Activated CD8-positive, alpha-beta memory T cell treated with anti-CD3 and anti-CD28 coated beads, Interleukin-2, amount 50 U/mL, for 4 hours (primary cell): ENCODE measurements at places on chromosomes 7 and 10.

- DNase-seq: no peak
Observed at GRCh38 chr10:118449521-118449920, 107.4 kb upstream of the FAM204A start.

GRCh38 chr10:61835069-61835945 lies 66.2 kb upstream of the ARID5B start:
- no peak for DNase-seq

GRCh38 chr7:70634071-70634470 lies 497.9 kb upstream of the GALNT17 start:
- no peak for DNase-seq

- no peak for DNase-seq
Observed at GRCh38 chr10:78774999-78775711, 293.6 kb upstream of the ZMIZ1 start.

GRCh38 chr7:91198371-91198770 lies 65.9 kb upstream of the FZD1 start:
- no peak for DNase-seq

GRCh38 chr10:100713049-100713858 lies 32.1 kb upstream of the PAX2 start:
- DNase-seq: no peak

DNA sequence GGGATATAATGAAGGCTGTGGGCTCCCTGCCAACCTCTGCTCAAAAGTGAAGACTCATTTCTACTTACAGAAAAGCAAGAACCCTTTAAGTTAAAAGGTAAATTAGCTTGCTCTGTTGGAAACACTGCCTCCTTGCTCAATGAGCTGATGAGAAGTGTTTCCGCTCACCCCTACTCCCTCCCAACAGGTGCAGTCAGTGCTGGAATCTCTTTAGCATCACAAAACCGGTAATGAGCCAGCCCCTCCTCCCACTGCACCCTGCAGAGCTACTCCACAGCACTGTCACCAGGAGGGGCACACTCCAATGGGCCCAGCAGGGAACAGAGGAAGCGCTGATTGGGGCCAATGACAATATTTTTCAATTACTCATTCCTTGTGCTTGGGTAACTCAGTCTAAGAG lies 262.5 kb downstream of the TCERG1L start:
- no peak for DNase-seq

DNA sequence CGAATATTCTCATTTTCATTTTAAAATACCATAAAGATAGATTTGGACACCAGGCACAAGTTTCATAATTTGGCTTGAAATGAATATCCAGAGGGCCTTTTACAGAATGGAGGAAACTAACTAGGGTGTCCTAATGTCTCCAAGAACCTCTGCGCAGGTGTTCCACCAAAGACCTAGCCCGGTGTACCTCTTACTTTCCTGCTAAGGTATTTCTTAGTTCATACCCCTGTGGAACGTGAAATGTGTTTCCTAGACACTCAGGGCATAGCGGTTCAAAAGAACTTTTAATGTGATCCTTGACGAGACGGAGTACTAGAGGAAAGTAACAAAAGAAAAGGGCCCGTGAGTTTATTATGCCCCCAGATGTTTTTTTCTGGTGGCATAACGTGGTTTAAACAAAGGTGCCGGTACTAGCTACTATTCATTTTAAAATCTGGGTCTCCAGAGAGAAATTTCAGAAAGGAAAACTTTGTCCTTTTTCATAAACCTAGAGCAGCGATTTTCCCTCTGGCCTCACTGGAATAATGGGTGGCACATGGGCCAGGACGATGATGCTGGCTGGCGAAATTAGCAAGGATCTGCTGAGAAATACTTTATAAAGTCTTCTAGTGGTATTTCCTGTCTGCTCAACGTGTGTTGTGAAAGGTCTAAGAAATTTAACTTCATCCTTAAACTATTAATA lies 1.4 kb downstream of the APBB1IP start:
- DNase-seq: no peak

DNA sequence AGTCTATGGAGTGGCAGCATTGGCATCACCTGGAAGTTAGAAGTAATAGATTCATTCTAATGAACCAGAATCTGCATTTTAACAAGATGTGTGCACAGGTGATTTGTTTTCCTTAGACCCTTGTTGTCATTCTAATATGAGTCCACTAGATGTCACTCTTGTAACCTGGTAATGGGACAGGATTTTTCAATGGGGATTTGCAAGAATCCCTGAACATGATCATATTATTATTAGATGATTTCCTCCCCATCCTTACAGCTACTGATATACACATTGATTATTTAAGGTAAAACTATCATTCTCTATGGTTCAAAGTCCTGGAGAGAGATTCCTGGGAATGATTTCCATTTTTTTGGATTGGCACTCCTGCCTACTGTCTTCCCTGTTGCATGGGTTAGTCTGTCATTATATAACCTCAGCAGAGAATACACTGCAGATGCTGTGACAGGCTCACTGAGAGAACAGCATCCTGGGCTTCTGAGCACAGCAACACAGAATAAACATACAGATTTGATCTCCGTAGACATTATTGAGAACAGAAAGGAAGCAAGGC lies 194.9 kb downstream of the SUGCT start:
- no peak for DNase-seq

DNA sequence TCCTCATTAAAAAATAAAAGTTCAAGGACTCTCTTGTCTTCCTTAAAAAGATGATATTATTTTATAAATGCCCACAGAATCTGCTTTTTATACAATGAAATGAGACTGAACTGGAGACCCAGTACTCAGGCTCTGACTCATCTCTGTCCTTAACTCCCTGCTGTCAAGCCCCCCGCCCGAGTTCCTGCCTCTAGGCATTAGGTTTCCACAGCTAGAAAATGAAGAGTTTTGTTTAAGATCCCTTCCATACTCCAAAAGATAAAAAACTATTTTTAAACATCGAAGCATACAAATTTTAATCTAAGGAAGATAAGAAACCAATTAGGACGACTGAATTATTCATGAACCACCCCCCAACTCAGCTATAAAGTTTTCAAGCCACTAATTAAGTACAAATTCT lies 97.7 kb upstream of the FEZF1 start:
- no peak for DNase-seq
